ENCODE measurements at places on chromosomes 11 and 22.

DNA sequence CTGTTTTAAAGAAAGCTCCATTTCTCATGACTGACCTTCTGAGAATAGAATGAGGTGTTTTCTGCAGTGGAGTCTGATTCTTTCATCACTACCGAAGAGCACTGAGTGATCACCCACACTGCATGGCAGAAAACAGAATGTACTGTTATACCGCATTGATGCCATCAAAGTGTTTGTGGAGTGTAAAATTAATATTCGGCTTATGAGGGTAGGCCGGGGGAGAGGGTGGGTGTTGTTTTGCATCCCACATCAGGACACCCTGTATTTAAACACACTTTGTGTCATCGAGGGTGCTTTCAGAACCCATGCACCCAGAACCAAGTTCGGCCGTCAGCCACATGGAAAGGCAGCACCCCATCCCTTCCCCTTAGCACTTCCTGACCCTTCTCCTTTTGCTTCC lies 41.3 kb upstream of the ETS1 start:
- DNase-seq = no peak

GRCh38 chr11:61474013-61474643 lies 34.4 kb upstream of the LRRC10B start:
- no peak for DNase-seq

DNA sequence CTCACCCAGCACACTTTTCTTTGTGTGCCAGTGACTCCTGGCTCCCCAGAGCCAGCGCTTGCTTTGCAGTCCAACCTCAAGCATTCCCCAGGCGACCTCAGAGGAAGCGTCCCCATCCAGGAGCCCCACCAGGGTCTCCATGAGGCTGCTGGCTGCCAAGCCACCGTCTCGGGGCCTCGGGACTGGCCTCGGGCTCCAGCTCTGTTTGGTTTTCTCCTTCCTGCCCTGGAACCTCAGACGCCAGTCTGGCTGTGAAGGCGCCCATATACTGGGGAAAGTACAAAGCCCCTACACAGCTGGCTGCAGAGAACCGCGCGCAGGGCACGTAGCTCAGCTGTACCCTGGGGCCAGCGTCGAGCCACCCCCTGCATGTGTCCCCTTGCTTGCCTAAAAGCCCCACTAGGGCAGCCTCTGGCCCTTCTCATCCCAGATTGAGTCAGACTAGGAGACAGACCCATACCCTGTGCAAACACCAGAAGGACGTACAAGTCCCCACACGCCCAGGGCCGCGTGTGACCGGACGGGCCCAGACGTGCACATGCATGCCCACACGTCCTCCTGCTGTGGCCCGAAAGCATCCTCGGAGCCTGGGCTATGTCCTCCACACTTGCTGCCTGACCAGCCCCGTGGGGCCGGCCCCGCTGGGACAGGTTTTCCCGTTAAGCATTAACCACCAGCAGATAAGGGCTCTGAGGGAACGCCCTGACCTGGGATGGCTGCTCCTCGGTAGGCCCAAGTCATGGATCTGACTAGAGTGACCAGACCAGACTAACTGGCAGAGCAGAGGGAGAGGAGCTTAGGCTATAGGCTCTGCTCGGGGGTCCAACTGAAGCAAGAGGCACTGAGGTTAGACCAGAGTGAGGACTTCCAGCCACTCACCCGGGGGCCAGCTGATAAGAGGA lies 4.2 kb upstream of the SYT8 start:
- DNase-seq = no peak

DNA sequence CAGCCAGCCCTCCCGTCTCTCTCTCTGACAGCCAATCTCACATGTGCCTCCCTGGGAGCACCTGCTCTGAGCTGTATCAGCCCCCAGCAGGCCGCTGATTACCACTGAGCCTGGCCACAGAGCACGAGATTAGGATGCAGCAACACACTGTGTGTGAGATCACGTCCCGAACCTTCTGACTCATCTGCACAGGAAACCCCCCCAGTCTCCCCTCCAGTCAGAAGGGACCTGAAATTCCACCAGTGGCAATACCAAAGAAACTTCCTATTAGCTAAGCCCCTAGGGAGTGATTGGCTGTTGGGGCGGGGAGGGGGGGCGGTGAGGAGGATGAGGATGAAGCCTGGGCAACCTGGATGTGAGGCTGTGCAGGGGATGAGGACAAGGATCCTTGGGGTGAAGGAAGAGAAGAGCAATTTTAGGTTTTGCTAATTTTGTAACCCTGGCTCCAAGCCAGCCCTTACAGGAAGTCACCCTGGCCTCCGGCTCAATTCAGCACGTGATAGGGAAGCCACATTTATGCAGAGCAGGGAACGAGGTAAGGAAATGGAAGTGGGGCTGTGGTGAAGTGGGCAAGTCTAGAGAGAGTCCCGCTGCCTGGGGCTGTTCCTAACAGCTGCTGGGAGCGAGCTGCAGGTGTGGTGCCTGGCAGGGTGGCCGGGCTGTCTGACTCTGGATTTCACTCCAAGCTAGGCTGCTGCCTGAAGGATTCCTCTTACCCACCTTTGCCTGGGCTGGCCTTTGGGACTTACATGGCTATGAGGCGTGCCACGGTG lies 1.9 kb downstream of the SLC43A3 start:
- DNase-seq = no peak

- no peak for DNase-seq
Measured at GRCh38 chr22:47095395-47096122, 333.1 kb downstream of the TBC1D22A start.

DNA sequence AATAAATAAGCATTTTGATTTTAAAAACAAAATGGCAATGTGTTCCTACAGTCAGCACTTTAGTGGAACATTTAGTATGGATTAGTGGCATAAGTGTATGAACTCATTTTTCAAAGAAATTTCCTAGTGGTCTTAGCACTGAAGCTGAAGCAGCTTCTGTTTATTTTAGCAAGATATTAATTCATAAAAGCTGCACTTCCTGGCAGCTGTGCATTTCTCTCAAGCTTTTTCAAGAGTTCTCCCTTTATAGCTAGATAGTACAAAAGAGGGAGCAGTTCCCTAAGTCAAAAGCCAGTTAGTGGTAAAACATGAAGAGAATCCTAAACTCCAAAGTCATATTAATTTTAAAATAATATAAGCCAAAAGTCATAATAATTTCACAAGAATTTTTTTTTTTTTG lies 1036.0 kb upstream of the CCDC90B start:
- DNase-seq = no peak

- DNase-seq = peak; percentile 61
Measured at GRCh38 chr11:20671856-20672546, 2.6 kb downstream of the NELL1 start.

- no peak for DNase-seq
Measured at GRCh38 chr11:78796956-78797355, 222.3 kb upstream of the NARS2 start.

DNA sequence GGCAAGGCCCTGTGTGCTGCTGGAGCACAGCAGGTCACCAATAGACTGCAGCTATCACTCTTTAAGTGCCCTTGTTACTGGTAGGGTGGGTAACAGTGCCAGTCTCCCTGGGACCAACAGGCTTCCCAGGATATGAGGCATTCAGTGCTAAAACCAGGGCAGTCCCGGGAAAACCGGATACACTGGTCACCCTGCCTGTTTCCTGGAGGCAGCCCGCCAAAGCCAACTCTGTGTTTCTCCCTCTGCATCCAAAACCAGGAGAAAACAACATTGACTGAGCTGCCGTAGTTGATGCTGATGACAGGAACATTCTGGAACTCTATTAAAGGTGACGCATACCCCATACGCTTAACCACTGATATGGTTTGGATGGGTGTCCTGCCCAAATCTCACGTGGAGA lies 149.1 kb downstream of the SHANK2 start:
- no peak for DNase-seq

- DNase-seq = no peak
Measured at GRCh38 chr22:42425337-42425988, 6.7 kb downstream of the NFAM1 start.

DNA sequence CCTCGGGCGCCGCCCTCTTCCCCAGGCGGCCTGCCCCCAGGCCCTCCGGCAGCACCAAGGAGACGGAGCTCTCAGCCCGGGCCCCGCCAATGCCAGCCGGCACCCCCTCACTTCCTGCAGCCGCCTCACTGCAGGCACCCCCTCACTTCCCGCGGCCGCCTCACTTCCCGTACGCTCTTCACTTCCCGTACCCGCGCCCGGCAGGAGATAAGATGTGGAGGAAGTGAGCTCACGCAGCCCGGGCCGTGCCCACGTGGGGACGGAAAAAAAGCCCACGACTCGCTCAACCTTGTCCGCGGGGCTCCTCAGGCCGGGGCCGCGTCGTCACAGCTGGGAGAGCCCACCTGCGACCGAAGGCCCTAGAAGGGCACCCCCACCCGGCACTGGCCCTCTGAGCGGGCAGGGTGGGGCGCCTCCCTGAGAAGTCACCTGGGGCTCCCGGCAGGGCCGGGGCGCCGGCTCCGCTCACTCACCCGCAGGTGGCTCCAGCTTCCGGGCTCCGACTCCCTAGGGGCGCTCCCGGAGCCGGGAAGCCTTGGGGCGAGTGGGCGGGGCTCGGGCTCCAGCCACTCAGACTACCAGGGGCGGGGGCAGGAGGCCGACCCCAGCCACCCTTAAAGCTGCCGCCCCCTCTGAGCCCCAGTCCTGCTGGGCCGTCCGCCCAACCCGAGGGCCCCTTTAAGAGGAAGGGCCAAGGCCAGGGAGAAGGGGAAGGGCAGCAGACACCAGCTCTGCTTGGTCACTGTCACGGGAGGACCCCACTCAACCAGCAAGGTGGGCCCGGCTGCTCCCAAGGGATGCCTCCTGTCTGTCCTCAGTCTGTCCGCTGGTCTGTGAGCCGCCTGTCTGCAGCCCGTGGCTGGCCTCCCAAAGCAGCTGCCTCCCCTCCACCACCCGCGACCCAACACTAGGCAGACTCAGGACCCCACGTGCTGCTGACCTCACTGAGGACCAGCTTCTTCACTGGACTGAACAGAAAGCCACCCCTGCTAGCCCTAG lies 31.4 kb downstream of the PISD start:
- DNase-seq = peak; percentile 94

DNA sequence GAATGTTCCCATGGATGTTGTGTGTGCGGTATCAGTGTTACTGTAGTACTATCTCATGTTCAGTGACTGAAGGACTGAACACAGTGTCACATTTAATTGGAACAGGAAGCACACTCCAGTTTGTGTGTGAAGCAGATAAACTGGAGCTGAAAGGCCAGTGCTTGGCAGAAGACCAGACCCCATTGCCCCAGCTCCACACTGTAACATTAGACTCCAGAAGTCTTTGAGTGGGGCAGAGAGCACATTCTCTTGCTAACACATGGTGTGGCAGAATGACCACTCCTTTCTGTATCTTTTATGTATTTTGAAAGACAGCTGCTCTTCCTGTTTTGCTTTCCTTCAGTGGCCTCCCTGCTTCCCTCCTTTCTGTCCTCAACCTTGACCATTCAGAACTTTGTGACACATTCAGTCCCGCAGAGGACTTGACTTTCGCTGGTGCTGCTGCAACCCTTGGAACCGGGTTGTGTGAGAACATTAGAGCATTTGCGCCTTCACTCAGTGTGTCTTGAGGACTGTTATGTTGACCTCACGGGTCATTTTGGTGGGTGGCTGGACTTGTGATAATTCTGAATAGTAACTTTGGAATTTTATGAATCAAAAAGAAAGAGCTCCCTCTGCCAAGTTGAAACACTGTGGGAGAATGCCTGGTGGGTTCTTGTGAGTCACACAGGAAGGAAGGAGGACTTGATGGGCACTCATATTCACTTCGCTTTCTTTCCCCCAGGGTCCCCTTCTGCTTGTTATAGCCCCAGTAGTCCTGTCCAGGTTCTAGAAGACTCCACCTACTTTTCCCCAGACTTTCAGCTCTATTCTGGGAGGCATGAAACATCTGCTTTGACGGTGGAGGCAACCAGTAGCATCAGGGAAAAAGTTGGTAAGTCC lies 26.4 kb downstream of the AMOTL1 start:
- DNase-seq = no peak

- DNase-seq = no peak
Measured at GRCh38 chr11:121829159-121829643, 286.8 kb downstream of the BLID start.

GRCh38 chr11:117181586-117182550 lies 3.3 kb downstream of the SIDT2 start:
- DNase-seq = no peak

- no peak for DNase-seq
Measured at GRCh38 chr22:31650391-31650790, 11.6 kb downstream of the PISD start.

GRCh38 chr11:75873417-75874221 lies 58.6 kb downstream of the UVRAG start:
- DNase-seq = no peak

DNA sequence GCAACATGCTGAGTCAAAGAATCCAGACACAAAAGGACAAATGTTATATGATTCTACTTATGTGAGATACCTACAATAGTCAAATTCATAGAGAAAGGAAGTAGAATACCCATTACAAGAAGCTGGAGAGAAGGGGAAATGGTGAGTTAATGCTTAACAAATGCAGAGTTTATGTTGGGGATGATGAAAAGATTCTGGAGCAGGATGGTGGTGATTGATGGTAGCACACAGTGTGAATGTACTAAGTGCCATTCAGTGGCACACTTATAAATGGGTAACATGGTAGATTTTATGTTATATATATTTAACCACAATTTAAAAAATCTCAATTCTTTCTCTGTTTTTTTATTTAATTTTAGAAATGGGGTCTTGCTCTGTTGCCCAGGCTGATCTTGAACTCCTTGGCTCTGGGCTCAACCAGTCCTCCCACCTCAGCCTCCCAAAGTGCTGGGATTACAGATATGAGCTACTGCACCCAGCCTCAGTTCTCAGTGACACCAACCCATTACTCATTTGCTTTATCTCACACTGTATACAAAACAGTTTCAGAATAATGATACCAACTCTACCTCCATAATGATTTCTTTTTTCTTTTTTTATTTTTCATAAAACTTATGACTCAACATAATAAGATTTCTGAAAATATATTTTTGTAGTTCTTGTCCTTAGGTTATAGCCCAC lies 9.6 kb upstream of the RELA start:
- no peak for DNase-seq

- no peak for DNase-seq
Measured at GRCh38 chr11:10522921-10523320, 18.1 kb downstream of the RNF141 start.

- DNase-seq = no peak
Measured at GRCh38 chr11:48005831-48006270, 25.5 kb downstream of the PTPRJ start.

DNA sequence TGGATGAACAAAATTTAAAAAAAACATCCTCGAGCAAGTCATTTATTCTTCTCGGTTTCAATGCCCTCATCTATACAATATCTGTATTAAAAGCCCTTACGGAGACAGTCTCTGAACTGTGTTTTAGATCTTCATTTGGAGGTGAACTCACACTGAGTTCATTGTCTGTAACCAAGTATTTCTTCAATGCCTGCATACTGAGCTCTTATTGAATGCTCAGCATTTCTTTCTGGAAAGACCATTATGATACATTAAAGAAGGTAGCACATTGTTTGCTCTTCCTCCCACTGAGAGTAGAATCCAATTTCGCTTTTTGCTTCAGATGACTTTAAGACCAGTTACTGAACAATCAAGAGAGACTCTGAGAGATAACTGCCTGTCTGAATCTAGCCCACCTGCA lies 1.7 kb upstream of the ANO3 start:
- no peak for DNase-seq

- no peak for DNase-seq
Measured at GRCh38 chr11:27717377-27717776, 17.1 kb upstream of the BDNF start.

Data from HAP-1 (cell line).